Dorsolateral prefrontal cortex (tissue), 122 donors: ENCODE measurements at places on chromosomes 6 and 20.

DNA sequence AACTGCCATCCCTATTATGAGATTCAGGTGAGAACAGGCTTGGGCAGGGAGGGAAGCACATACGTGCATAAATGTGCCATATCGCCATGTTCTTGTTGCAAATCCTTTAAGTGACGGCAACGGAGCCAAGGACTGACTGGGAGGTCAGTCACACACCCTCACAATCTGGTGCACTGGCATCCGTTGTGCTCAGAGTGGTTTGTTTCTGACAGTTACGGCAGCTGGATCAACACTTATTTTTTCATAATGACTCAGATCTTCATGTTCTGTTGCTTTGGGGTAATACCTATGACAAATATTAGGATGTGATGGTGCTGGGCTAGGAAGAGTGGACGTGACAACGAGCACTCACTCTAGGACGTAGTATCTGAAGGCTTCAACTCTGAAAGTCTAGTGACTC lies 56.2 kb upstream of the PREP start:
- no peak for DNase-seq

GRCh38 chr6:38316099-38316868 lies 323.4 kb downstream of the BTBD9 start:
- DNase-seq, result no peak

GRCh38 chr6:50718566-50718965 lies 5.2 kb downstream of the TFAP2D start:
- no peak for DNase-seq

DNA sequence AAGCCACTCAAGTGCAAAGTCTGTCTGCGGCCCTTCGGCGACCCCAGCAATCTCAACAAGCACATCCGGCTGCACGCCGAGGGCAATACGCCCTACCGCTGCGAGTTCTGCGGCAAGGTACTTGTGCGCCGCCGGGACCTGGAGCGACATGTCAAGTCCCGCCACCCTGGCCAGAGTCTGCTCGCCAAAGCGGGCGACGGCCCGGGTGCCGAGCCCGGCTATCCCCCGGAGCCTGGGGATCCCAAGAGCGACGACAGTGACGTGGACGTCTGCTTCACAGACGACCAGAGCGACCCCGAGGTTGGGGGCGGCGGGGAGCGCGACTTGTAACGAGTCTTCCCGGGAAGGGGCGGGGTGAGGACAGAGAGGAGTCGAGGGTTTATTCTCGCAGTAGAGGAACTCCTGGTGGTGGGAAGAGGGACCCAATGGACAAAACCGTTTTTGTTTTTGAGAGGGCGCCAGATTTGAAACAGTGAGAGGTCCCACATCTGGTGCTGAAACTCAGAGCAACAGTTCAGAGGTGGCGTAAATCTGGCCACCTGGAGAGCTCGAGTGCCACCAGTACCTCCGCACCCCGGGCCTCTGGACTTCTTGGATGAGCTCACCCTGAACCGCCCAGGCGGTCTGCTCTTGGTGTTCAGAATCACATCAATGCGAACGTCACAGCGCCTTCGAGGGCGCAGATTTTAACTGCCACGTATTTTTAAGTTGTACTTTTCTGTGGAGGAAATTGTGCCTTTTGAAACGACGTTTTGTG lies 8.0 kb downstream of the PRDM13 start:
- no peak for DNase-seq

DNA sequence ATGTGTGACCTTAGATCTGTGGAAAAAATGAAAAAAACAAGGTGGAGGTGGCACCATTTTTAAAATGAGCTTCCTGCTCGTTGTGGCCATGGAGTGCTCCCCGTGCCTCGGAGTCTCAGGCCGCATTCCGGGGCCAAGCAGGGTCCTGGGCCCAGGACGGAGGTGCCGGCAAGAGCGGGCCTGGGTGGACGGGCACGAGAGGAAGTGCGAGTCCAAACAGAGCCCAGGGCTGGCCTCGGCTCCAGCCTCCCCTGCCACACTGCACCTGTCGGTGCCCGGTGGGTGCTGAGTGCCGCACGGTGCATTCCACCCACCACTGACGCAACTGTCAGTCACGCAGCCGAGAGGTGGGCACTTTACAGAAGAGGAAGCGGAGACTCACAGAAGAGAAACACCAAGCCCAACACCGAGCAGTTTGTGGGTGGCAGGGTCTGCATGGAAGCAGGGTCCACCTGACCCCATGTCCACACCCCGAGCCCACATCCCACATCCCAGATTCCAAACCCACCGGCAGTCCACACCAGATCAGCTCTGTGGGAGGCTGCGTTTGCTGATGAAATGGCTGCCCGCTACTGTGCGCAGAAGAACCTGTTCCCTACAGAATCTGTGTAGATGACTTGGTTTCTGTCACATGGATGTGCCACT lies 97.7 kb downstream of the PSMB1 start:
- no peak for DNase-seq

- no peak for DNase-seq
Observed at GRCh38 chr6:55388211-55388610, 60.9 kb downstream of the GFRAL start.

DNA sequence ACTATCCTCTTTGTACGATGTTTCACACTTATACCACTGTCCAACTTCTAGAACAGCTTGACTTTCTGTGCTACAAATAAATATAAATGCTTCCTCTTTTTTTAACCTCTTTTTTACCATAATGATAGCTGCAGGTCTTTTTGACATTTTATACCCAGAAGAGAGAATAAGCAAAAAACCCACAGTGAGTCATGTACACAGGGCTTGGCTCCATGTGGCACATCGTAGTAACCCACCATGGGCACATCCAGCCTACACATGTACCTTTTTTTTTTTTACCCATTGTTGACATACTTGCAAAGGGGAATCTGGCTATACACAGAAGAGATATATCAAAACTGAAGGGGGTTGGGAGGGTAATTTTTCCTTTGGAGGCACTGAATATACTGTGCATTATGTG lies 59.5 kb upstream of the RSPO3 start:
- DNase-seq, result no peak

DNA sequence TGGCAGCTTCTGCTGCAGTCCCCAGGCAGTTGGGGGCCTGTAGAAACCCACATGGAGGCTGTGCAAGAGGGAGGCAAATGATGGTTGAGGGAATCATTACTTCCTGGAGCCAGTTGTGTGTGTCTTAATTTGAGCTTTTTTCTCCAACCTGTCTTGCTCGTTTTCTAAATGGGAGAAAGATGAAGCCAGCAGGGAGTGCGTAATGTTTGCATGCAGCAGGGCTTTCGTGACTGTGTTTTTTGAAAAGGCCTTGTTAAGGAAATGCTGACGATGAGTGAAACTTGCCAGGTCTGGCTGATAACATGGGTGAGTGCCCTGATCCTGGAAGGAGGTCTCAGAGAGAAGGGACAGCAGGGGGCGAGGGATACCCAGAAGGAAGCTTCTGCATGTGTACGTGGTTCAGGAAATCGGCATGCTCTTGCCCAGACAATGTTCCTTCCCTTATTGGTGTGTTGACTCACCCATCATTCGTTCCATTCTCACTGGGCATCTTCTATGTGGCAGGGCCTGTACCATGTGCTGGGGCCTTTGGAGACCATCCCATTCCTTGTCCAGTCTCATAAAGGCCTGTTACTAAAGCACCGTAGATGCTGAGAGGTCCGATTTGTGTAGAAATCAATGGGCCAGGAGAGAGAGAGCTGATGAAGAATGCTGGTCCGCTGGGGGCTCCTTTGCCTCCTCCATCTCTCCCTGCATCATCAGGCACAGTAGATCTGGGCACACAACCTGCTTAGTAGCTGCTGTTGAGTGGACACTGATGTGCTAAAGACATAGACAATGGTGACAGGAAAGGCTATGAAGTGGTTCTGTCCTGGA lies 27.4 kb downstream of the GLP1R start:
- no peak for DNase-seq

- DNase-seq, result no peak
Observed at GRCh38 chr6:22298475-22298890, 1.6 kb upstream of the PRL start.

DNA sequence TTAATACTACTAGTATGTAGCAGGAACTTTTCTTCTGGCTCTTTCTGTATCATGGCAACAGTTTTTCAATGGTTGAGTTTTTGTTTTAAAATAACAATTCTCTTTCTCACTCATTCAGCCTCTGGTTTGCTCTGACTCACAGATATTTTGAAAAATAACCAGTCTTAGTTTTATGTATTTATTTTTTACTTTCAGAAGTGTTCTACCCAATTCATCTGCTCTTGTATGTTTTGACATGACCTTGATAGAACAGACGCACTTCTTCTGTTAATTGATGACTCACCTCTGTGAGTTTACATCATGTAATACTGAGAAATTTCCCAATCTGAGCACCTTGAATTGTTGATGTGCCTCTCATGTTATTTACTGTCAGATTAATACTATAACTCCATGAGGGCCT lies 178.9 kb downstream of the SASH1 start:
- DNase-seq, result no peak

DNA sequence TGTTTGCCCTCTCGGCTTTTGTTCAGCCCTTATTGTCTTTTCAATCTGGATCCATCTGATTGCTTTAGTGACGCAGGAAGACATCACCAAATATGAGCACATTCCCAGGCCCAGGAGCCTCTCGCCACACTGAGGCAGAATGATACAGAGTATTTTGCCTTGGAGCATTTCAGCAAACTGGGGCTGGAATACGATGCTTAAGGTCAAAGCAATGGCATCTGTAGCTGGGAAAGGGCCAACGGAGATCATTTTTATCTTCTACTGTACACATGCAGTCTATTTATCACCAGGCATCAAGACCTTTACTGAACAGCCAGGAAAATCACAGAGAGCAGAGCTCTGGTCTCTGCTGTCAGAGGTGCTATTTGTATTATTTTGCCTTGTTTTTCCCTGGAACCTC lies 655.3 kb downstream of the RNF144B start:
- no peak for DNase-seq

DNA sequence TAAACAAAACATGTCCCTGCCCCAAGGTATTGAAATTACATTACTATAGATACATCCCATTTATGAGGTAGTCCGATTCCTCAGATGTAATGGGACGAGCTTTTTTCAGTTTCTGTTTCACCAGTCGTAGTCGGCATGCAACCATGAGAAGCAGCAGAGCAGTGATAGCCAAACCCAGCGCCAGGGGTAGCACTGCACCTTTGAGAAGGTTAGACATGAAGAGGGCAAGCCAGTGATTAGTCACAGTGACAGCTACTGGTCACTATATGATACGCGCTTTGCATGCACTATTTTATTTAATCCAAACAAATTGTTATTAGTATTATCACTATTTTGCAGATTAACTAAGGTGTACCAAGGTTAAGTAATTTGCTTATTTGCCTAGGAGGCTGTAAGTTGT lies 43.7 kb downstream of the LRP11 start:
- DNase-seq, result no peak

DNA sequence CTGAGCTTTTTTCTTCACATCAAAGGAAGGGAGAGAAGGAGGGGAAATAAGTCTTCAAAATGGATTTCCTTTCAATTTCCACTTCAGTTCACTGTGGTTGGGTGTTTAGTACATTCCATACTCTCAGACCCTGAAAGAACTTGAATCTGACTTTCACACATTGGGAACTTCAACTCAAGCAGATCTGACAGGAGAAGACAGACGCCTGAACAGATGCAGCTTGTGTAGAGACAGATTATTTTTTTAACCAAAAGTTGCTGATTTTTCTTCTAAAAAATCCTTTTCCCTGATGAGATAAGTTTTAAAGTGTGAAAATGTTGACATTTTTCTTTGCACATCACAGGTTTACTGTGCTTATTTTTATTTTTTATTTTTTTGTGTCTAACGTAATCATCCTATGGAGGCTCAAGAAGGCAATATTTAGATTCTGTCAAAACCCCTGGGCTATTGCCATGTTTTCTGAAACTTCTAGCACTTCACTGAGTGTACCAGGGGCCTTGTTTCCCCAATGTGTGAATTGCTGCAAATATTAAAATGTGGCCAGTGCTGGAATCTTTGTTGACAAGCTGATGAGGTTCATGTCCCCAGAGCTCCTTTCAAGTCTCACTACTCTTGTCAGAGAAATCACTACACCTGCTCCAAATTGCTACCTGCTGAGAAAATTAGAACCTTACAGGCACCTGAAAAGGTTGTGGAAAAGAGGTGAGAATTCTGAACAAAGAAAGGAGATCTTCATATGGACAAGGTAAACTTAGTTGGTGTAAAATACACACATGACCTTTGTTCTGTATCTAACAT lies 214.8 kb upstream of the BTBD3 start:
- no peak for DNase-seq

DNA sequence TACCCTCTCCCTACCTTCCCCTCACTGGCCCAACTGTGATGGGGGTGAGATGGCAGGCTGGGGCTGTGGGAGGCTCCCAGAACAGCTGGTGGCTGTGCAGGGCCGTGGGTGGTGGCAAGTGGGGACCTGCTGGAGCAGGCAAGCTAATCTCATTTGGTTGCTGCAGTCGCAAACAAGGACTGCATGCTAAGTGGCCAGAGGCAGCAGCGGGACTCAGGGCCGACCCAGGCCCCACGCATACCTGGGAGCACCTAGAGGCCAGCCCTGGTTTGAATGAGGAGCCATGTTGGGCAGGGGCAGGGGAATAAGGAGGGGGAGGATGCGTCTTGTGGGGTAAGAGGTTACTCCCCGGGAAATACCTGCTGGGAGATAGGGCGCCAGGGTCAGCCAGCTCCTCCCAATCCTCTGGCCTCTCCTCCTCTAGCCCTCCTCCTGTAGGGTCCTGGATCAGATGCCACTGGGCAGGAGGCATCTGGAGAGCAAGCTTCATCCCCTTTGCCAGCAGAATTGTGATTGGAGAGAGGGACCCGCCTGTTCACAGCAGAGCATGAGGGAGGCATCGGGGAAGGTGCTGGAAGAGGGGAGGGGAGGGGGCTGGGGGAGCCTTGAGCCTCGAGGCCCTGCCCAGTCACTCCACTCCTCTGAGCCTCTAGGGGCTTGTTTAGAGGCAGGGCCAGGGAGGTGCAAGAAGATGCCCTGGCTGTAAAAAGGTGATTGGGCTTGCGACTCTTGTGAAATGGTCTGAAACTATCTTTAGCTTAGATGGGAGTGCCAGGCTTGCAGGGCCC lies 24.3 kb upstream of the CDH22 start:
- no peak for DNase-seq

DNA sequence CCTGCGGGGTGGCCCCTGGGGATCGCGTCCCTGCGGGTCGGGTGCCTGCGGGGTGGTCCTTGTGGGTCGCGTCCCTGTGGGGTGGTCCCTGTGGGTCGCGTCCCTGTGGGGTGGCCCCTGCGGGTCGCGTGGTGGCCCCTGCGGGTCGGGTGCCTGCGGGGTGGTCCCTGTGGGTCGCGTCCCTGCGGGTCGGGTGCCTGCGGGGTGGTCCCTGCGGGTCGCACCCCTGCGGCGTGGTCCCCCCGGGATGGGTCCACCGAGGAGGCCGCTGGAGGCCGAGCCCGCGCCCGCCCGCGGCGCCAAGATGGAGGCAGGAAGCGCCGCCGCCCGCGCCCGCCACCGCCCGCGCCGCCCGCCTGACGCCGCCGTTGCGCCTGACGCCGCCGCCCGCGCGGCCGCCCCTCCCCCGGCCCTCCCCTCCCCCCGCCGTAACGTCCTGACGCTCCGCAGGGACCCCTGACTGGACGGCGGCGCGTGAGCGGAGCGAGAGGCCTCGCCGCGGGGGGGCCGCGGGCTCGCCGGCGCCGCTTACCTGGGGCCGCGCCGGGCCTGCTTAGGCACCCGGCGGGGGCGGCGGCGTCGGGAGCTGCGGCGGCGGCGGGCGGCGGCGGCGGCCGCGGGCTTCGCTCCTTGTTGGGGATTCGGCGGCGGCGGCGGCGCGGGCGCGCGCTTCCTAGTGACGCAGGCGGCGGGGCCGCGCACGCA lies at the start of gene GMEB2:
Gene GMEB2, minus strand, starts transcription at position 678 of the 705 bp plus-strand sequence. CDS start 7,704 bp downstream, outside the sequence.
- peak; percentile 52 for DNase-seq
